AG09309 (cell line): ENCODE measurements at places on chromosomes 13 and 19.

GRCh38 chr13:86082121-86082520 lies 282.9 kb upstream of the SLITRK6 start:
- DNase-seq: no peak

- no peak for DNase-seq
Observed at GRCh38 chr13:89136678-89137077, 1465.5 kb downstream of the SLITRK5 start.

DNA sequence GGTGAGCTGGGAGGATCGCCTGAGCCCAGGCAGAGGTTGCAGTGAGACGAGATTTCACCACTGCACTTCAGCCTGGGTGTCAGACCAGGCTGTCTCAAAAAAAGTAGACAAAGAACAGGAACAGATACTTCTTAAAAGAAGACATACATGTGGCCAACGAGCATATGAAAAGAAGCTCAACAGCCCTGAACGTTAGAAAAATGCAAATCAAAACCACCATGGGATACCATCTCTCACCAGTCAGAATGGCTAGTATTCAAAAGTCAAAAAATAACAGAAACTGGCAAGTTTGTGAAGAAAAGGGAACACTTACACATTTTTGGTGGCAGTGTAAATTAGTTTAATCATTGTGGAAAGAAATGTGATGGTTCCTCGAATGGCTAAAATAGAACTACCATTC lies 3.0 kb upstream of the LGALS14 start:
- no peak for DNase-seq

DNA sequence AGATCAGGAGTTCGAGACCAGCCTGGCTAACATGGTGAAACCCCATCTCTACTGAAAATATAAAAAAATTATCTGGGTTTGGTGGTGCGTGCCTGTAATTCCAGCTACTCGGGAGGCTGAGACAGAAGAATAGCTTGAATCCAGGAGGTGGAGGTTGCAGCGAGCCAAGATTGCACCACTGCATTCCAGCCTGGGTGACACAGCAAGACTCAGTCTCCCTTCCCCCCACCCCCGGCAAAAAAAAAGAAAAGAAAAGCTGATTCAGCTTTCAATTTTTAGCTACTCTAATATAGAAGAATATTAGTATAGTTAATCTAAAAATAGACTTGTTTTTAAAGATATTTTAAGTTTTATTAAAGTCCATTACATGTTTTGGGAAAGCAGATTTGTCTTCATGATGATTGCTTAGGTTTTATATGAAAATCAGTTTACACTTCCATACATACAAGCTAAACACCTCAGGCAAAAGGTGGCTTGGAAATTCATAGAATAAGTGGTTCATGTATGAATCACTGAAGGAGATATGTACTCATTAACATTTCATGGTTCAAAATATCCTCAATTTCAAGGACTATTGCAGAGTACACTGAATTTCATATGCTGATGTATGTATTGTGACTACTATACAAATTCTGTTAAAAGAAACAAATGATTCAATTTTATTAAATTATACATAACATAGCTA lies 165.2 kb downstream of the TDRD3 start:
- DNase-seq: no peak

GRCh38 chr19:49374665-49375434 lies 11.2 kb downstream of the DKKL1 start:
- no peak for DNase-seq

DNA sequence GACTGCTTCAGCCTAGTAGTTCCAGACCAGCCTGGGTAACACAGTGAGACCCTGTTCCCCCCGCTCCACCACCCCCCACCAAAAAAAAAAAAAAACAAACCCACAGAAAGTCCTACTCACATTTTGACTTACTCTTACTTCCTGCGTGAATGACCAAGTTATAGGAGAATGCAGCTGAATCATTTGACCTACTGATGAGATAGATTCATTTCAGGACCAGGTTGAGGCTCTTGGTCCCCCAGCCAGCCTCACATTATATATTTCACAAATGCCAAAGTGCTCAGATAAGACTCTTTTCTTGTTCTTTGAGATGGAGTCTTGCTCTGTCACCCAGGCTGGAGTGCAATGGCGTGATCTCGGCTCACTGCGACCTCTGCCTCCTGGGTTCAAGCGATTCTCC lies 70.2 kb downstream of the KLF5 start:
- DNase-seq: no peak

DNA sequence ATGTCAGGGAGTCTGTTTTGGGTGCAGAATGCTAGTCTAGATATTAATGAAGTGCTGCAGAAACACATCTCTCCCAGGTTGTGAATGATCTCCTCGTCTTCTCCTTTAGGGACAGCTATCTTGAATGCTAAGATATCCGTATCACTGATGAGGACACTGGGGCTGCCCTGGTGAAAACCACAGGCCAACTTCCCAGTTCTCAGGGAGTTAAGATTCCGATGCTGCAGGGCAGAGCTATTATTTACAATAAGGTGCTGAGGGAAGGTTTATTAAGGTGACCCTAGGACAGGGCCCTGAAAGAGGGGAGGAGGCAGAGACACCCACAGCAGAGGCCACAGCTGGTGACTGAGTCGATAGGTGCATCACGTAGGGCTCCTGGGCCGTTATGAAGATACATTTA lies 66.1 kb downstream of the TNFRSF19 start:
- DNase-seq: no peak

- DNase-seq: no peak
Observed at GRCh38 chr13:43776501-43777079, 10.2 kb downstream of the ENOX1 start.

DNA sequence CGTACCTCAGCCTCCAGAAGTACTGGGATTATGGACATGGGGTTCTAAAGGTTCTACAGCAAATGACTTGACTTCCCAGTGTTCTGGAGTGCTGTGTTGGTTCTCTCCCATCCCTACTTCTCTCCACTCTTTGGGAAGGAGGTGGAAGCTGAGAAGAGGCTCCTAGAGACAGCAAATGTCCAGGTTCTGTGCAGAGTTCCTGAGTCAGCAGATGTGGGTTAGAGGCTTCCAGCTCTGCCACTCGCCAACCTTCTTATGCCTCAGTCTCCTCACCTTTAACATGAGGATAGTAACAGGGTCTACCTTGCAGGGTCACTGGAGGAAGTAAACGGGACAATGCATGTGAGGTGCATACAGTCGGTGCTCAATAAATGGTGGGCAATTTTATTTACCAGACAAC lies 80.5 kb upstream of the VSTM2B start:
- DNase-seq: no peak

- DNase-seq: no peak
Observed at GRCh38 chr19:21748088-21748487, 19.3 kb downstream of the ZNF100 start.

DNA sequence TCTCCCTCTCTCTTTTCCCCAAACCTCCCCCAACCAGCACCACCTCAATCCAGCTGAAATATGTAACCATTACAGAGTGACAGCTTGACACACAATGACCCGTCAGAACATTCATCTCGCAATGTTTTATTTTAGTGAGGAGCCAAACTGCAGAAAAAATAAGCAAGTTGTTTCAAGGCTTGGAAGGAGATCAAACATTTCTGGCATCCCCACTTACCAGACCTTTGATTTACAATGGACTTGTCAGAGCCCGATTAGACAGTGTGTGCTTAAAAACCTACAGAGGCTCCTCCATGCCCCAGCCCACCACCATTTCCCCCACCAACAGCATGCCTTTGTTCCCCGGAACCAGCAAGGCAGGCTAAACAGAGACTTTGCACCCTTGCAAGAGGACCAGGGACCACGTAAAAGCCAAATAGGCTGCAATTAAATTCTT lies 382.8 kb upstream of the ZNF507 start:
- DNase-seq: no peak

DNA sequence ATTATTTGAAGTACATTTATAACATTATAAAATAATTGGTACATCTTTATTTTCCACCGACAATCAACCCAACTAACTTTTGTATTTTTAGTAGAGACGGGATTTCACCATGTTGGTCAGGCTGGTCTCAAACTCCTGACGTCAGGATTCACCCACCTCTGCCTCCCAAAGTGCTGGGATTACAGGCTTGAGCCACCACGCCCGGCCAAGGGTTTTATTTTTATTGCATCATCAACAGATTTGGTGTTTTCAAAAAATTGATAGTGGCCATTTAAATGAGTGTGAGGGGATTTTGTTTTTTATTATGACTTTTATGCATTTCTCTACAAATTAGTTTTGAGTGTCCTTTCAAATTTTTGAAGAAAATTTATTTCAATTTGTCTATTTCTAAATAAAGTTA lies 10.6 kb downstream of the ZNF726 start:
- DNase-seq: no peak

- DNase-seq: no peak
Observed at GRCh38 chr13:97539651-97540610, 106.0 kb downstream of the RAP2A start.

DNA sequence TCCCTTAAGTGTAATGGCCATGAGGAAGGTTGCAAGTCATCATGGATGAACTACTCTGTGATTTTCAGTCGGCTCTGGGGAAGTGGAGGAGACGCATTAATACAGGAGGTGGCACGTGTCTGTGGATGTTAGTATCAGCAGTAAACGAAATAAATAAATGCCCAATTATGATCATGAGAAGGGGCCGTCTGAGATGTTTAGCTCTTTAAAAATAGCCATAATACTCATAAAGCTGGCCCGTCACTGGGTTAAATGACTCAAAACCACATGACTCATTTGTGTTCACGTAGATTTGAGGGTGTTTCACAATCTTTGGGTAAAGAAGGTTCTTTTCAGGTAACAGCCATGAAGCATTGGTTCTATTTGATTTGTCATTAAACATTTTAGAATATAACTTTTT lies 620.6 kb downstream of the GPC6 start:
- peak; percentile 43 for DNase-seq

GRCh38 chr13:103573446-103573845 lies 507.2 kb upstream of the SLC10A2 start:
- DNase-seq: no peak

DNA sequence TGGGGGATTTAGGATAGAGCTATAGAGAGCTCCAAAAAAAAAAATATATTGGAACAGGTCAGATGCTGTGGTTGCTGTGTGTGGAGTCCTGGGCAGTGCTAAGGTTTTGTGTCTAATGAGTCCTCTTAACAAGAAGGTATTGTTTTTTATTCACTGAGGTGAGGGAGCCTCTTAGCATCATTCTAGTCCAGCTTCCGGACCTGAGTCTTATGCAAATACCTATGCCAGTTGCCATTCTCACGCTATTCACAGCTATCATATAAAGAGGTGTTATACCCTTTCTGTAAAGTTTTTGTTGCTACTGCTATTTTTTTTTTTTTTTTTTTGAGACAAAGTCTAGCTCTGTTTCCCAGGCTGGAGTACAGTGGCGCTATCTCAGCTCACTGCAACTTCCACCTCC lies 1.4 kb downstream of the NLRP2 start:
- no peak for DNase-seq

GRCh38 chr13:81017513-81018152 lies 676.7 kb upstream of the SPRY2 start:
- peak; percentile 2 for DNase-seq

- DNase-seq: no peak
Observed at GRCh38 chr13:51026016-51026415, 85.1 kb downstream of the C13orf42 start.

DNA sequence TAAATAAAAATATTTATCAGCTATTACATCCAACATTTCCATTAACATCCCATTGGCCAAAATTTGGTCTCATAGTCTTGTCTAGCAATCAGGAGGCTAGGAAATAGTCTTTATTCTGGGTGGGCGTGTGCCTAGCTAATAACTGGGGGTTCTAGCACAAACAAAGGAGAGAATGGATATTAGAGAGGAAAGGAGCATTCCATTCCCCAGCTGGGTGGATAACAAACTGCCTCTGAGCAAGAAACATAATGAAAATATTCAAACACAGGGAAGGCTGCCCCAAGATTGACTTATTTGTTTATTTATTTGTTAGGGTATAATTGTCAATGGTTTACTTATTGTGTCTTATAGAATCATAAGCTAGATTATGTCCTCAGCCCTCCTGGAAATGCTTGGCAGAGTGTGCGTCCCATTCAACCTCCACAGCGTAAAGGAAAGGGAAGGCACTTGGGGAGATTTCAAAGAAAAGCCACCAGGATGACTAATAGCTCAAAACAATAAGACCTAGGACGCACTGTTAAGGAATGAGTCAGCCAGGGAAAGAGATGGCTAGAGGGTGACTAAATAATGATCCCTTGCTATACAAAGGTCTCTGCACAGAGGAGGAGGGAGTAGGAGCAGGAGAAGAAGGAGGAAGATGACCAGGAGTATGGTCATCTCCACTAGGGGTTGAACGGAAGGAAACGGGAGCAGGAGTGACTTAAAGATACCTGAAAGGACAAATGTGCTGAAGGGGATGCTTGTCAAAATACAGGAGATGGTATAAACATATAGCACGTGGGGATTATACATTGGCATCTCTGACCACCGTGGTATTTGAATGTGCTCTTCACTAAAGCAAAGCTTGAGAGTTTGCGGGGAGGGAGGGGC lies 23.5 kb upstream of the USP12 start:
- DNase-seq: peak; percentile 69

DNA sequence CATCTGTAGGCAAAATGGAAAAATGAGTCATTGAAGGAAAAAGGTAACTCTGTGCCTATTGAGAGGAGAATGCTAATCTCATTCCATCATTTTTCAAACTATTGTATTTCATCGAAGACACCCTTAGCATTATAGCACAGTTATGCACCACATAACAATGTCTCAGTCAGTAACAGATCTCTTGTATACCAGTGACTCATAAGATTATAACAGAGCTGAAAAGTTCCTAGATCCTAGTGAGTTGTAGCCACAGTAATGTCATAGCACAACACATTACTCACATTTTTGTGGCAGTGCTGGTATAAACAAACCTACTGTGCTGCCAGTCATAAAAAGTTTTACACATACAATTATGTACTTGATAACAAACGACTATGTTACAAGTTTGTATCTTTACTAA lies 1077.6 kb downstream of the DIAPH3 start:
- DNase-seq: no peak

DNA sequence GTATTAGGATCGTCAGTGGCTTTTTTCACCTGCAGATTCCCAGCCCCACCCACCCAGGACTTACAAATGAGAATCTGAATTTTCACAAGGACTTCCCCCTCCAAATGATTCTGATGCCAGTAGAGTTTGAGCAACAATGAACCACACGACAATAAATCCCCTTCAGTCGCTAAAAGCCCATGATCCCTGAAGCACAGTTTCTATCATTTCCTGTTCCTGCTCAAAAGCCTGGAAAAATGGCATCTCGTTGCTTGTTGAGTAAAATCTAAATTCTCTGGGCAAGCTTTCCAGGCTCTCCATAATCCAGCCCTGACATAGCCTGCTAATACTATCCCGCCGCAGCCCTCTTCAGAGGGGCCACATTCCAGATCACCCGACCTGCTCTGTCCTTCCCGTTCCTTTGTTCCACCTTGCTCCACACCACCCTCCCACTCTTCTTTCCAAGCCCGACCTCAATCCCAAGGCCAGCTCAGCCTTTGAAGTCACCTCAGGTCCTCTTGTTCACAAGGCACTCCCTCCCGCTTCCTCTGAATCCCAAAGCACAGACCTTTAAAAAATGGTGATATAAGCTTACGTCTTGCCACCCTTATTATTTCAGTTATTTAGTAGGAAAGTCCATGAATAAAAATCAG lies 67.9 kb downstream of the NUFIP1 start:
- no peak for DNase-seq

DNA sequence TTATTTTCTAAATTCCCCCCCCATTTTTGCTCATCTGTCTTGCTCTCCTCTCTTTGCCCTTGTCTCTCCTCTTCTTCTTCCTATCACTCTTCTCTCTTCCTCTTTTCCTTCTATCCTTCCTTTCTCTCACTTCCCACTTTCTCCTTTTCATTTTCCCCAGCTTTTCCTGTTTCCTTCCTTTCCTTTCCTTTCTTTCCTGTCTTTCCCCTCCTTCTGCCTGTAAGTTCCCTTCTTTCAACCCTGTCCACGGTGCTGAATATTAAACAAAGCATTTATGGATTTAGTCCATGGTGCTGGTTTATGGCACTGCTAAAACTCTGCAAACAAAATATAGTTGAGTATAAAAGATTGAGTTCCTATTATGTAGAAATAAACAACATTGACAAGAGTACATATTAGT lies 27.6 kb downstream of the SCEL start:
- DNase-seq: no peak
